NCI-H1930 (cell line): ENCODE measurements at places on chromosomes 3 and 15.

DNA sequence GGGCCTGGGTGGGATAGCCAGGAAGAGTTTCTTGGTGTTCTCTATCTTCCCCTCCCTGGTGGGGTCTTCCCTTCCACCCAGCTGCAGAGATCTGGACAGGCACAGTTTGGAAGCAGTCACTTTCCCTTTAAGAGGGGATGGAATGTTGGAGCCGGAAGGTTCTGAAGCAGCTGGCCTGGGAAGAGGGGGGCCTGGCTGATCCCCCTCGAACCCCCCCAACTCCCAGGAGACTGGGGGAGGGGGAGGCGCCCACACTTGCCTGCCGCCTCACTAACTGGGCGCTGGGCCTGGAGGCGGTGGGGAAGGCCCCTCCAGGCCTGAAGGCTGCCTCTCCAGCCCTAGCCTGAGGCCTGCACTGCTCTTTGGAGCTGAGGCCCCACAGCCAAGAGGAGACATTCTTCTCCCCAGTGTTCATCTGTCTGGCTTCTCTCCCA lies 1.4 kb downstream of the DVL3 start:
- DNase-seq: no peak

- no peak for DNase-seq
These were observed 718 bp downstream of the BNIP2 start for GRCh38 chr15:59688423-59688781.

DNA sequence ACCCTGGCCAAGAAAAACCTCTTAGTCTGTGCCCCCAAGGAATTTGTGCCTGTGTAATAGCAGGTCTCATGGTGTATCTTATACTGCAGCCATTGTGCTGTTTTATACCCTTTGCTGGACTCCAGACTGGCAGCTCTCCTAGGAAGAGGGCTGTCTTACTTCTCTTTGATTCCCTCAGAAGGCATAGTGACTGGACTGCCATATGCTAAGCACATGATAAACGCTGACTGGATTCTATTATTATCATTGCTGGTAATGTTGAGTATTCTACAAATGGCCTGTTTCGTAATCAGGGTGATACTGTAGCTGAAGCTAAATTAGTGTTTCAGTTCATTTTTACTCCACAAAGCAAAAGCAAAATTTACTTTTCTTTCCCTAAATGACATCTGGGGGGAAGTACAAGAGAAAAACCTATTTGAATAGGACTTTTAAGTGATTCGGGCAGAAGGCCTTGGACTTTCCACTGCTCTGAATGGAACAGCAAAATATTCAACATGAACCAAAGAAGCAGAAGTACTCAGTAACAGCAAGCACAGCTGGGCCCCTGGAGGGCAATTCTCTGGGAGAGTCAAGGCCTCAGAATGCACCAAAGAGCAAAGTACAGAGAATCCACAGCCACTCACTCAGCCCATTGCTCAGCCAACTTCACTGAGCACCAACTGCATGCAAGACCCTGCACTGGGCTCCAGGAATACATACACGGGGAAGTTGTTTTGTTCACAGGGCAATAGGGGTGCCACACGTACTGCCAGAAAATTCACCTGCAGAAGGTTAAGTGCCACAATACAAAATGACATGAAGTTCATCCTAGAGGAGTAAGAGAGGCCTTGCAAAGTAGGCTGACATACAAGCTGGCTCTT lies 7.9 kb upstream of the BCL2A1 start:
- DNase-seq: no peak

- no peak for DNase-seq
These were observed 25.5 kb downstream of the DPH3 start for GRCh38 chr3:16239086-16239770.

DNA sequence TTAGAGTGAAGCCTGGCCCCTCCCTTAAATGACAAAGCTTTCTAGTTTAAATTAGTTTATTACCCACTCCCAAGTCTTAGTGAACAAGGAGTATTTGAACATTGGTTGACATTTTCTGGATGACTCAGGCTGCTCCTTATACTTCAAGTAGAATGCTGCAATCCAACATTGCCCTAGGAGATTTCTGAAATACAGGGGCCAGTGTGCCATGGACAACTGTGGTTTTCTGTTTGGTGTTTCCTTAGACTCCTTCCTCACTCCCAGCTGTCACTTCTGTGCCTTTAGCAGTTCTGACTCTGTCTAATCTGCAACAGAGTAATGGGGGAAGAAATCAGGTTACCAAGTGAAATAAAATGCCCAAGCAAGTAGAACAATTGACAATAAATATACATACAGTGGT lies 116.1 kb upstream of the P2RY1 start:
- no peak for DNase-seq

DNA sequence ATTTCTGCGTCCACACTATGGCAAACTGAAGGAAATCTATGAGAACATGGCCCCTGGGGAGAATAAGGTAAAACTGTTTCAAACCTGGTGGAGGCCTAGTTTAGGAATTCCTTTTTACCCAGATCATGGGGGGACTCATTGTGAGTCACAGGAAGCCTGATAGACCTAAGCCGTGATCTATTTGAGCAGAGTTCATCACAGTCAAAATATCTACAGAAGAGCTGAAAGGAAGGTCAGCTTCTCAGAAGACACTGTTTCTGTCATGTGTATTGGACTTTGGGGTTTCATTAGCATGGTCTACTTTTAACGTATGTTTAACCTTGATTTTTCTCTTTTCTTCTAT lies 1.3 kb downstream of the PSMD2 start:
- no peak for DNase-seq

- no peak for DNase-seq
These were observed 14.5 kb downstream of the PTPRG start for GRCh38 chr3:61575893-61576292.
